Stimulated activated CD8-positive, alpha-beta memory T cell treated with anti-CD3 and anti-CD28 coated beads, Interleukin-2, amount 100 ng/mL, for 48 hours (primary cell): ENCODE measurements at places on chromosomes 3 and 15.

GRCh38 chr3:48562367-48563095 is 1.1 kb downstream of the UCN2 start:
- no peak for DNase-seq

DNA sequence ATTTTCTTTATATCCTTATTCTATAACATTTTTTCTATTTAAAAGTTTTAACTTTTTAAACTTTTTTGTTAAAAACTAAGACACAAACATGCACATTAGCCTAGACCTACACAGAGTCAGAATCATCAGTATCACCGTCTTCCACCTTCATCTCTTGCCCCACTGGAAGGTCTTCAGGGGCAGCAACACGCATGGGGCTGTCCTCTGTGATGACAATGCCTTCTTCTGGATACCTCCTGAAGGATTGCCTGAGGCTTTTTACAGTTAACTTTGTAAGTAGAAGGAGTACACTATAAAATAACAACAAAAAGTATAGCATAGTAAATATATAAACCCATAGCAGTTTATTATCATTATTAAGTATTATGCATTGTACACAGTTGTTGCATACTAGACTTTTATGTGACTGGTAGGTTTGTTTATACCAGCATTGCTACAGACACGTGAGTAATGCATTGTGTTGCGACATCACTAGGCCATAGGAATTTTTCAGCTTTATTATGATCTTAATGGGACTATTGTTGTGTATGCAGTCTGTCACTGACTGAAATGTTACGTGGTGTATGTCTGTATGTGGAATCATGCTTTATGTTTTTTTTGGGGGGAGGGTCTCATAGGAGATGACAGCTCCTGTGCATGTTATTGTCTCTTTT is 18.2 kb downstream of the ATP1B3 start:
- DNase-seq = no peak

- no peak for DNase-seq
These were observed 66.8 kb upstream of the KBTBD8 start for GRCh38 chr3:66931291-66931690.

DNA sequence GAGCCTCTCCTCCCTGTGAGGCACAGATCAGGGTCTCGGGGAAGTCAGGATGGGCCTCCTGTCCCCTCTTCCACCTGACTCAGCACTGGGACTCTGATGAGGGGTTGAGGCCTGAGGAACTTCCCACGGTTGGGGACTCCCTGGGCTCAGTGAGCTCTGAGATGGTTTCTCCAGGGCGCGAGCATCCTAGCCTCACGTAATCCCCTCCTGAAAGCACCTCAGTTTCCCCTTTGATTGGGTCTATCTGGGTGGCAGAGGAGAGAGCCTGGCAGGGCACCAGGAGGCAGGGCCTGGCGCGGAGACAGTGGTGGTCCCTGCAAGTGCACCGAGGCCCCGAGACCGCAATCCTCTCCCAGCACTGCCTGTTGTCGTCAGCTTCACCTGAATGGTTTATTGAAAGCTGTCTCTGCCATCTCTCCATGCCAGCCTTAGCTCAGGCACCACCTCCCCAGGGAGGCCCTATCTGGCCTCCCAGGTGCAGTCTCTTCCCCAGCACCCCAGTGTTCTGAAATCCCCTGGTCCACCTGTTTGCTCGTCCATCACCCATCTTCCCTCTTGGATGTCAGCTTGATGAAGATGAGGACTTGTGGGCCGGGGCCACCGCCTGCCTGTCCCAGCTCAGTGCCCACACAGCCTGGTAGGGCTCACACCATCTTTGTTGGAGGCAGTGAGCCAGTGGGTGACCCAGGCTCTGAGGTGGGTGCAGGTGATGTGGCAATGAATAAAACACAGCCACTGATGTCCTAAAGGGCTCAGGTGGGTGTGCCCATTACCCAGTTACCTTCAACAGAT is 52.2 kb upstream of the PCSK6 start:
- no peak for DNase-seq
